ENCODE measurements at places on chromosomes 5 and 9.

DNA sequence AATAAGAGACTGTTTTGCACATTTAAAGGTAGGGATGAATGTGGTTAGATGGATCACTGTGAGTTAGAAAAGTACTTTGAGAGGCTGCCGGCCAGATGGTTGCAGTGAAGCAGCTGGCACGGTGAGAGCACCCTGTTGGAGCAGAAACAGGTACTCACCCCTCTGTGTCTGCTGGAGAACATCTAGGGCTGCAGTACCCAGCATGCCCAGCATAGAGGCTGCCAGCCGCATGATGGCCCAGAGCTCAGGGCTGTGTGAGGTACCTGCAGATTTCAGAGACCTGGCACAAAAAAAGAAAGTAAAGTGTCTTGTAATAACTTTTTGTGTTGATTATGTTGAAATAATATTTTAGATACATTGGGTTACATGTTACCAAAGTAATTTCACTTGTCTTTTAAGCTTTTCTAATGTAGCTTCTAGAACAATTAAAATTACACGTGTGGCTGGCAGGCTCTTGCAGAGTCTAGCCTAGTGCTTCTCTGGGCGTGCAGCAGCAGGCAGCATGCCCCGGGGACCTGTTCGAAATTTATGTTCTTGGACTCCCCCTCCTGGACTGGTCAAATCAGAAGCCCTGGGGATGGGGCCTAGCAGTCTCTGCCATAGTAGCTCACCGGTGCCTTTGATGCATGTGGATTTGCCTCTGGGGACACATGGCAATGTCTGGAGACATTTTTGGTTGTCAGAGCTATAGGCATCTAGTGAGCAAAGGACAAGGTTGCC lies 11.1 kb downstream of the WDR5 start:
- no peak for DNase-seq

- no peak for DNase-seq
Observed at GRCh38 chr9:27765266-27766072, 192.2 kb upstream of the C9orf72 start.

- no peak for DNase-seq
Observed at GRCh38 chr5:142521706-142522105, 164.2 kb downstream of the FGF1 start.

DNA sequence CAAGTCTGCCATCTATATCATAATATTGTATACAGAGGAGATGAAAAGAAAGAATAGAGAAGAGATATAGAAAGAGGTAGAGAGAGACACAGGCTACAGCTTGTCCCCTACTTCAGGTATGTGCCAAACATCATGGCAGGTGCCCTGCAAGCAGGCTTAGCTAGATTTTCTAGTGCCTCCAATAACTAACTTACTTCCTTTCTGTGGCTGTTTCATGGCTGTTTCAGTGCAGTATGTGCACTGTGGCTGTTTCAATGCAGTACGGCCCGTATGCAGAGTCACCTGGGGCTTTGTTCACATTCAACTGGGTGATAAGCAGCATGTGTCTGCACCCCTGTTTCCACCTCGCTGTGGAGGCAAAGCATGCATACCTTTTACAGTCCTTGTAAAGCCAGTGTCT lies 327.2 kb downstream of the NTRK2 start:
- DNase-seq, result no peak

DNA sequence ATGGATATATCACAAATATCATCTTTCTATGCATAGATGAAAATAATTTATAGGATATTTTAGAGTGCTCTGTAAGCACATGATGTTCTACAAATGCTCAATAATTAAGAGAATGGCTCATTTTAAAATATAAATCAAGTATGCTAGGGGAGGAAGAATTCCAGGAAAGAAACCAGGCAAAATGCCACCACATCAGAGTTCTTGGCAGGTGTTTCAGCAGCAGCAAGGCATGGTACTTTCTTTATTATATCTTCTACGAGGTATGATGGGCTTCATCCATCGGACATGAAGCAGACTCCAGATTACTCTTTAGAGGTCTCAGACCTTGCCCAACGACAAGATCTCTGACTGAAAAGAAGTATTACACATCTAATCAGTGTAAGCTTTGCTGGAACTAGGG lies 316.3 kb upstream of the ARRDC3 start:
- DNase-seq, result no peak

DNA sequence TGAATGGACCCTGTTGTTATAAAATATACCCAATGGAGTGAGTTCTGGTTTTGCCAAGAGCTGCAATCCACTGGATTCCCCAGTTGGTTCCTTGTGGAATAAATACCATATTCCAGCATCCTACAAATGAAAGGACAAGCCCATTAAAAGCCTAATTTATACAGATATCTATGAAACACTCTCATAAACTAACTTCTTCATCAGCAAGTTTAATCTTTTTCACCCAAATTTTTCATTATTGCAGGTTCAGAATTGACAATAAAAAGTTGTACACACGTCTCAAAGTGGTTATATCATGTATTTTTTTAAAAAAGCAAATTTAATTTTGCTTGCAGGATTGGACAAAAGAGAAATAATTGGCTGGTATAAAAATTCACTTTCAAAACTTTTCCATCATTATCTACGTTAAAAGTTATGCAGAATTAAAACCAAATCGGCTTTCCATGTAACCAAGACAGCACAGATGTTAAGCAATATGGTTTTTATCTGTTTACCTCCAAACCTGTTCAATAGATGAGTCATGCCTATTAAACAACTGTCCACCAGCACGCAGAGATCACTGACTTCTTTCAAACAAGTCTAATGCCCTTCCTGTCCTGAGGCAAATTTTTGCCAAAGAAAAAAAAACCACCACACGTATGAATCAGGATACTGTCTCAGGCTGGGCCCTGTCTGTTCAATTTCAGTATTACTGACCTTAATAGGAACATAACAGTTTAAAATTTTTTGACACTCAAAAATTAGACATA lies 42.5 kb downstream of the CEMIP2 start:
- DNase-seq, result no peak

DNA sequence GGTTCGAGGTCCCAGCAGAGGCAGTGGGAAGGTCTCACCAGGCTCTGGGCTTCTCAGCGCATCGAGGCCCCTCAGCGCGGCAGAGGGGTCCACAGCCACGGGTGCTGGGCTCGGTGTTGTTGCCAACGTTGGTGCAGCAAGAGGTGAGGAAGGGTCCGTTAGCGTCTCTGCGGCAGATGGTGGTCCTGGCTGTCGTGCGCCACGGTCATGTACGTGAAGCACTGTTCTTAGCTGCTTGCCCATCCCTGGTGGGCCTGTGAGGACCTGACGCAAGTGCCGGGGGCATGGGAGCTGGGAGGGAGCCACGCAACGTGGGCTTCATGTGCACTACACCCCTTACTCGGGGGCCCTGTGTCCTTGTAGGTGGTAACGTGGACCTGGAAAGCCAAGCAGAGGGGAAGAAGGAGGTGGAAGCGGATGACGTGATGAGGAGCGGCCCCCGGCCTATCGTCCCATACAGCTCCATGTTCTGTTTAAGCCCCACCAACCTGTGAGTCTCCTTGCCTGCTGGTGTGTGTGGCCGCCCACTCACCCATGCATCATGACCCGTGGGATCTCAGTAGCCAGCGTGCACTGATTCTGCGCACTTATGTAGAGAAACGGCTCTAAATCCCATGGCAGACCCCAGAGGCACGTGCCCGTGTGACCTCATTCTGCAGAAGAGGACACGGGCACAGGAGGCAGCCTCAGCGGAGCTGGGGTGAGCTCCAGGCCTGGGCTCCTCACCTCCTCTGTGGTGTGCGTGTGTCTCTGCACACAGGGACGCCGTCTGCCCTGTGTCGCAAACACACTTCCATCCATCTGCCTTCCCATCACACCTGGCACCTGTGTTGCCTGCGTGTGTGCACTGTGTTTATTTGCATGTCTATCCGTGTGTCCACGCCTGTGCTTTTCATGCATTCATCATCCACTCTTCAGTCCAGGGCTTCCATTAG lies 166.1 kb downstream of the CACNA1B start:
- DNase-seq, result no peak

DNA sequence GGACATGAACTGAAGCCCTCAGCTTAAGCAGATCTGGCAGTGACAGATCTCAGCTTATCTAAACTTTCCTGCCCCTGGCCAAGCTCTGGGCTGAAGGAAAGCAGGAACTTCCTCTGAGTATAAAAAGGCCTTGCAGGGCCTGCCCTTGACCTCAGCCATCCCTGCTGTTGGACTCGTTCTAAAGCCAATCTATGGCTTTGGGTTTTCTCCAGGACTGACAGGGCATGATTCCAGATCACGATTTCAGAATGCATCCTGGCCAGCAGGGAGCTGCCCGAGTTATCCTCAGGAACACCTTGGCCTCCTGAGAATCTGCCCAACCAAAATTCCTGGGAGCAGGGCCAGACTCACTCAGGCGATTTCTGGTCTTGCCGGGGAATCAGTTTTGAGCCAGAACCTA lies 502.7 kb downstream of the TLE4 start:
- no peak for DNase-seq

GRCh38 chr5:9212605-9213004 lies 333.3 kb downstream of the SEMA5A start:
- no peak for DNase-seq

GRCh38 chr5:90017239-90017638 lies 392.3 kb downstream of the CETN3 start:
- DNase-seq, result no peak

GRCh38 chr5:84281383-84281782 lies 103.3 kb downstream of the EDIL3 start:
- no peak for DNase-seq

DNA sequence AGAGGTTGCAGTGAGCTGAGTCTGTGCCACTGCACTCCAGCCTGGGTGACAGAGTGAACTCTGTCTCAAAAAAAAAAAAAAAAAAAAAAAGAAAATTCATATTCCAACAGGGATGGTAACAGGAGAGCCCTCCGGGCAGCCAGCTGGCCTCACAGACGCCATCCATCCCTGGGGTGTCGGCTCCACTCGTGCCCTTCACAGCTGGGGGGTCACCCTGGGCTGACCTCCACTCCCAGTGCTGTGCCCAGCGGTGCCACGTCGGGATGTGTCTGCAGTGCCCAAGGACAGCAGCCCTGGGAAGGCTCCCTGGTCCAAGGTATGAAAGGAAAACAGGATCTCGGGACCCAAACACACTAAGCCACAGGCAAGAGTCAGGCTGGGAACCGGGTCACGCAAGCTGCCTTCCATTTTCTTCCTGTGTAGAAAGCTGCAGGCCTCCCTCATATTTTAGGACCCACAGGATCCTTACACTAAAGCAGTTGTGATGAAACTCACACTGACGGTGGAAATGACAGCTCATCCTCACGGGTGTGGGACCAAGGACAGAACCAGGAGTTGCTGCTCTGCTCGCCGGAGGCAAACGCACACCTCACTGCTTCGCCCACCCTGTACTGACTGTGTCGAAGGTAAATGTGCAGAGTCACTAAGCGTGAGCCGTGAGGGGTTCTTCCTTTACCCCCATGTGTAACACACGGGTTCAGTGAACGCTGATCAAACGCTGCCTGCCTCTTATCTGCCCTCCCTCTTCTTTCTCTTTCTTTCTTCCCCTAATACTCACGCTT lies 5.3 kb downstream of the SLC12A7 start:
- no peak for DNase-seq

DNA sequence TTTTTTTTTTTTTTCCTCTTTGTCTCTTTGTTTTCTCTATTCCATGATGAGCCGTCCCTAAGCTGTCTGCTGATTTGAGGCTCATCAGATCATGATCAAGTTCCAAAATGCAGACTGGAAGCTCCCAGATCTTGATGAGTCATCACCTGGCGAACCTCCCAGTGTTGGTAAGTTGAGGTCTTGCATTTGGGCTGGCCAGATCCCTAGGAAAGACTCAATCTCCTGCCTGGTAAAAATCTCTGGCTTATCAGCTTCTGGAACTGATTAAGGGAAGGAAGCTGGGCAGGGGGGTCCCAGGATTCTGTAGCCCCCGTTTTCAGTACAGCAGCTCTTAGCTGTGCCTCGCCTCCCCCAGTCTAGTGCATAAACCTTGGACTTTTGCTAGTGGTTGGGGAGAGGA lies 69.0 kb downstream of the TSPAN17 start:
- DNase-seq, result peak; percentile 79

- no peak for DNase-seq
Observed at GRCh38 chr9:79685577-79685976, 113.8 kb downstream of the TLE4 start.

- no peak for DNase-seq
Observed at GRCh38 chr5:150431574-150431973, 18.0 kb downstream of the RPS14 start.

DNA sequence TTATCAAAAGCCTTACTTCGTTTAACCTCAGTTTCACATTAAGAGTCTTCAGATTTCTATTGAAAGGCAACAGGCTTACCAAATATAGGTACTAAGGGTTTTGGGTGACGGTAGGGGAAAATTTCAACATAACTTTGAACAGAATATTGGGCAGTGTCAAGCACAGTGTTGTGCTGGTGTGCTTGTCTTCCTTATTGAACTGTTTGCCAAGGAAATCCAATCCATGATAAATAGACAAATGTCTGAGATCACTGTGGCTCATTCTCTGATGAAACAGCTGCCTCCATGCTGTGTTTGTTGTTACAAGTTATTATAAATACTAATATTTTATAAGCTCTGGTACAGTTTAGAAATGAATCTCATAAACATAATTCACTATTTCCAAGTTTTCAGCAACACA lies 730.1 kb downstream of the NR2F1-AS1 start:
- DNase-seq, result no peak

DNA sequence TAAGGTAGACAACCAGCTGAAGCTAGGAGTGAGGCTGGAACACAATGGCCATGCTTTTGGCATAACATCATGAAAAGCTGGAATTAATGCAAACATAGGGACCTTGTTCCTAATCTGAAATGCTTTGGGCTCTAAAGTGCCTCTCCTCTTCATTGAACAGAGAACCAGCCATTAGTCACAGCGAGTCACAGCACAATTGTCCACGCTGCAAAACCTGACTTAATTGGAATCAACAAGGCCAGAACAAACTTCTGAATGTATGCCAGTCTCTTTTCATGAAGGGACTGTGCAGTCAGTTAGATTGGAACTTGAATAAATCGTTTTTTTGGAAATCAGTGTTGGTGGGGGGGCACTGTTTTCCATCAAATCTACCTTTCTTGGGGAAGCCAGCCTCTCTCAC lies 96.5 kb downstream of the JAKMIP2 start:
- no peak for DNase-seq

DNA sequence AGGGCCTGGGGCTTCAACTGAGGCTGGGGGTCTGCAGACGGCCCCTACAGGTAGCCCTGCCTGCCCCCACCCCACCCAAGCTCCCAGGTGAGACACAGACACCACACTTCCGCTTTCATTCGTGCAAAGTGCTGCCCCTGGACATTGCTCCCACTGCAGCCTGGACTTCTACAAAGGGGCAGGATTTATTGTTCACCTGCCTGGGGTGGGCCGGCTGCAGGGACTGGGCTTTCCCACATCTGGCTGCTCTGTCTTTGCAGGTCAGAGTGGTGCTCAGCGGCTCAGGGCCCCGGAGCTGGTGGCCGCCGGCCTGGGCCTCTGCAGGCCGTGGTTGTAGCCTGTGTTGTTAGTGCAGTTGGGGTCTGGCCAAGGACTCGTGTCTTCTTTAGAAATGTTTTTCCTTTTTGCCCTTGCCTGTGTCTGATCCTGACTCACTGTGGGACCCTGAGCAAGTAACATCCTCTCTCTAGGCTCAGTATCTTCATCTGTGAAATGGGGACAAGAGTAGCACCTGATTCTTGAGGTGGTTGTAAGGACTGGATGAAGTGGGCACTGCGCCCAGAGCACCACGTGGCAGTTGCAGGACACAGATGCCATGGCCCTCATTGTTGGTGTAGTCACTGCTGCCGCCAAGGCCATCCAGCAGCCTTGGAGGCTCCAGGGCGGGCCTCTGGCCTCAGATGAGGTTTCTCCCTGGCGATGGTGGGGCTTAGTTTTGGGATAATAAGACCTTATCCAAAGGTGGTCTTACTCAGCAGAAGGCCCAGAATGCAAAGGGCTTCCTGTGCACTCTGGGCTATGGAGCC lies 143.9 kb downstream of the CACNA1B start:
- DNase-seq, result no peak

GRCh38 chr5:79694183-79694582 lies 4.5 kb downstream of the CMYA5 start:
- no peak for DNase-seq
